ENCODE measurements at places on chromosomes 13 and 19. TPM values are rescaled to one million over a fixed set of nuclear protein-coding genes. Genes with fewer than 3 reads are reported as not detected.

- no peak for DNase-seq
Measured at GRCh38 chr19:55252760-55253663, 5.8 kb downstream of the PPP6R1 start.

GRCh38 chr13:100630555-100630954 lies 42.0 kb upstream of the GGACT start:
- no peak for DNase-seq

DNA sequence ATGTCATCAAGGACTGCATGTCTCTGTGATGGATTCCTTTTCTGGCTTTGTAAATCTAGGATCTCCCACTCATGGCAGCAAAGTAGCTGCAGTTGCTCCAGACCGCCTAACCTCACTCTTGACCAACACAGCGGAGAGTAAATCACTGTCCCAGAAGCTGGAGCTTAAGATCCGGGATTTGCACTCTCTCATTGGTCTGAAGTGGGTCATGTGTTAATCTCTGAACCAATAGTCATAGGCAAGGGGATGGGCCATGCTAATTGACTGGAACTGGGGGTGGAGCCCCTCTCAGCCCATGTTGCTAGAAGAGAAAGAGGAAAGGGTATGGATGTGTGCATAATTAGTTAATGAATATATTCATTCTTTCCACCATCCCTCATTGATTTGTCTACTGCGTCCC lies 34.0 kb downstream of the VAV1 start:
- DNase-seq, result no peak

DNA sequence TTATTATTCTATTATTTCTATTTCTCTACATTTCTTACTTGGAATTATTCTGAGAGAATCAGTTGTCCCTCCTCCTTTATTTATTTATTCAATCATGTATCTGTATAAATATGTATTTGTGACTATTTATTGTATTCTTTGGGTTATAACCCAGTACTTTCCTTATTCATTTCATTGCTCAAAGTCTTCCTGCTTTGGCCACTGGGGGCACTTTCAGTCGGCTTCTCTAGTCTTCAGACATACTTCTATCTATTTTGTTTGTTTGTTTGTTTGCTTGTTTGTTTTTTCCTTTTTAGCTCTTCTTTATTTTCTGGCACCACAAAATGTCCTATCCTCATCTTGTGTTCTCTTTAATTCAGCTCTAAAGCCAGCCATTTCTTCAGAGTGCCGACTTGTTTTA lies 260.4 kb downstream of the NALCN start:
- DNase-seq, result no peak

GRCh38 chr13:27956576-27957300 lies 12.4 kb downstream of the CDX2 start:
- no peak for DNase-seq

- DNase-seq, result no peak
Measured at GRCh38 chr19:44682807-44683206, 11.5 kb downstream of the CEACAM19 start.

DNA sequence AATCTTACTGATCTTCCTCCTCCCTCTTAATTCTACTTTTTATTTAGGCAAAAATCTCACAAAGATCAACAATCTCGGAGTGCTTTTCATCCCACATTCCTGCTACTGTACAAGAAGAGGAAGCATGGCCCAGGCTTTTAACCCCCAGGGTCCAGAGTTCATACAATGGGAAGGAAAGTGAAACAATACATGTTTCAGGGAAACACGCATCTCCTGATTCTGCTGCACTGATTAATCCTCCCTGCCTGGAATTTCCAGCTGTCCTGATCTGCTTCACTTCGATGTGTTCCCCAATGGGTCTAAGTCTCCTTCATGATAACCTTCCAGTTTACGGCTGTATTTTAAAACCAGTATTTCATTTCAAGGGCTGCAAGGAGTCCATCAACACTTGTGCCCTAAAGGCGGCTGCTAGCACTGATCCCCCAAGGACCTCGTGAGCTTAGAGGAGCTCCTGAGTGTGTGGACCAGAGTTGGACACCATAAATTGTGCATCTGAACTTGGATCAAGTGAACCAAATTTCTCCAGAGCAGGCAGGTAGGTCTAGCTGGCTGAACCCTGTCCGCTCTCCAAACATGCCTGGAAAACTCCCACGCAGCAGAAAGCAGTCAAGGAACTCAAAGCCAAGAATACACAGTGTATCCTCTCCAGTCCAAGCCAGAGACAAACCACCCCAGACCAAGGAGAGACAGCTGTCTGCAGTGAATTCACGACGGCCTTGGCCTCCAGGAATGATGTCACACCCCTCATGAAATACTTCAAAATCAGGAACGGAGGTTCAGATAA lies 44.3 kb downstream of the COL4A1 start:
- no peak for DNase-seq

- no peak for DNase-seq
Measured at GRCh38 chr13:42190529-42190928, 81.4 kb upstream of the AKAP11 start.

- DNase-seq, result no peak
Measured at GRCh38 chr19:7477758-7478157, 11.1 kb downstream of the PEX11G start.

GRCh38 chr13:98543378-98544103 lies 33.4 kb downstream of the STK24 start:
- DNase-seq, result no peak

DNA sequence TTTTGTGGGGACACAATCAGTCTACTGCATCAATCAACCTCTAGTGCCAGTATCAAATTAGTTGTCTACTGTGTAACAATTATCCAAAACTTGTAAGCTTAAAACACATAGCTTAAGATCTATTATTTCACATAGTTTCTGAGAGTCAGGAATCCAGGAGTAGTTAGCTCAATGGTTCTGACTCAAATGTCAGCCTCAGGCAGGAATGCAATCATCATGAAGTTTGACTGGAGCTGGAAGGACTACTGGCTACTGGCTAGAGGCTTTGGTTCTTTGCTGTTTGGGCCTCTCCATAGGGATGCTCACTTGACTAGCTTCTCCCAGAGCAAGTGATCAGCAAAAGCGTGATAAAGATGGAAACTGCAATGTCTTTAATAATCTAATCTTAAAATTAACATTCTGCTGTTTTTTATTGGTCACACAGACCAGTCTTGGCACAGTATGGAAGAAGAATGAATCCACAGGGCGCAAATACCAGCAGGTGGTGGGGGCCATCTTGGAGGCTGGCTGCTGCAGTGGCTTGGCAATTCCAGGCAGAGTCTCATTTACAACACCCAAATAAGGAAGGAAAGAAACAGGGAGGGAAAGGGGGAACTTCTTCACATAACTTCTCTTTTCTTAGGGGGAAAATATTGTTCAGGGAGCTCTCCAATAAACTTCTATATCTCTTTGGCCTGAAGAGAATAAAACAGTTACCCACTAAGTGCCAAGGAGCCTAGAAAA lies 15.7 kb downstream of the CAB39L start:
- no peak for DNase-seq

DNA sequence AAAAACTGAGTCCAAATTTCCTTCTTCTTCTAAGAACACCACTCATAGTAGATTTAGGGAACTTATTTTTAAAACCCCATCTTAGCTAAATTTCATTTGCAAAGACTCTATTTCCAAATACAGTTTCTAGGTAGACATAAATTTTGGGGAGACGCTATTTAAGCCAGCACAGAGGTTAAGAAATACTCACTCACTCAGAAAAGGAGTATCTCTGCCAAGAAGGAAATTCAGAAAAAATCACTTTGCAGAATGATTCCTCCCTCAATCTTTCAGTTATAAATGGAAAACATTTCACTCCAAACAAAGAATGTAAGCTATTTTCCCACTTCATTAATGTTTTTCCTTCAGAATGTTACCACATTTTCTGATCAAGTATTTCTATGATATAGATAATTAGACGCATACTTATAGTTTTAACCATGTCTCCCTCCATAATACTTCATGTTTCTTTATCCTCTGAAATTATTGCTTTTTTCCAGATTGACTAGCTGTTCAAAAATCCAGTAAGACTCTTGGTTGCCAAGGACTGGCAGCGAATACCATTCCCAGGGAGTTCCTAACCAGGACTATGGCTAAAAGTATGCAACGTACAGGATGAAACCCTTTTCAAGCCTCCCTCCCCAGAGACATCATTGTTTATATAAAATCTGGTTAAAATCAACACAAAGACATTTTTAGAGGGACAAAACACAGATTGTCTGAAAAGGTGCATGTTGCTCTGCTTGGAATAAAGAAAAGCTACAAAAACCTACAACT lies 52.5 kb upstream of the RXFP2 start:
- no peak for DNase-seq

DNA sequence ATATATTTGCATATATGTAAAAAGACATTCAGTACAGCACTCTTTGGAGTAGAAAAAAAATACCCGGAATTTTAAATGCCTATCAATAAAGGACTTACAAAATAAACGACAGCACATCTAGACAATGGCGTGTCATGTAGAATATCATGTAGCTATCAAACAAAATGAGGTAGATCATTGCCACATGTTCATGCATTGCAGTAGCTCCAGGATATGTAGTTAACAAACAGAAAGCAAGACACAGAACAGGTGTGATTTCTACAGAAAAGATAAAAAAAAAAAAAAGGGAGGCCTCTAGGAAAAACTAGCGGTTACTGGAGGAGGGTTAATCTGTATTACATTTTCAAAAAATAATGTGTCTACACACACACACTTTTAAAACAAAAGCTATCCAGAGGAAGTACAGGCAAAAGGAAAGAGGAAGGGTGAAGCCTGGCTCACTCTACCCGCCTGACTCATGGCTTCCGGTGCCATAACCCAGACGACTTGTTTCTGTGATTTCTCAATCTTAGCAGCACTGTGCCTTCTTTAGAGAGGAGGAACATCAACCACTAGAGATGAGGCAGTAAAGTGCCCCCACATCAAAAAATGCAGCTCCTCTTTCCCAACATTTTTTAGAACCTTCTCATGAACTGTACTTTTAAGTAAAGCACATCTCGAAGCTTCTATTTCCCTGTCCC lies 6.9 kb downstream of the KCTD12 start:
- DNase-seq, result no peak

DNA sequence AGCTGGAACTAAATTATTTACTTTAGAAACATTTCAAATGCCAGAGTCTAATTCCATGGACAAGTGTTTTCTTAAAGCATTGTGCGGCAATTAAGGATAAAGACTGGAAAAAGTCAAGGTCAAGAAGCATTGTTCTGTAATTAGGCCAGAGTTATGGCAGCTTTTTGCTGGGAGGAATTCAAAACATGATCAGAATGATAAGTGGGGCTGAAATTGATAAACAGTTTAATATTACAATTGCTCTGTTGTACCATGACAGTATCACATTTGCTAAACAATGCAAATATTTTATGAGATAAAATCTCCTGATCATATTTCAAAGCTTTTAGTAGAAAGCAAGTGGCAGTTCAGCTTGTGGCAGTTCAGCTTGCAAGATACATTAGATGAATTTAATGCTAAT lies 513.7 kb downstream of the GPC6 start:
- no peak for DNase-seq

- DNase-seq, result no peak
Measured at GRCh38 chr19:15107061-15108010, at the start of gene SYDE1. Gene SYDE1, plus strand, starts transcription at chr19:15107401. Its CDS starts 33 bp downstream, at chr19:15107434.

DNA sequence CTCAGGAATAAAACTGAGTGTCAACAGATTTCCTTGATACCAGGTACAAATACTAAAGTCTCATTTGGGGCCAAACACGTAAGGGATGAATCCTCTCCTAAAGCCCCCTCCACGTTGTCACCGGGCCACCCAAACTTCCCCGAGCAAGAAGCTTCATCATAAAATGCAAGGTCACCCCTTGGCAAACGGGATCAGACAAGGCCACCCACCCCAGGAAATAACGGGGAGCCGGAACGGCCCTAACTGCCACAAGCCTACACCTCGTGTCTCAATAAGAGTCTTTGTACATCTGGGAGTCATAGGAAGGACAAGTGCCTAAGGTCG lies 717 bp downstream of the EEF2 start:
- DNase-seq, result no peak

- DNase-seq, result no peak
Measured at GRCh38 chr13:24692561-24692960, 12.4 kb downstream of the ATP12A start.

The MUC16 gene
- polyA plus RNA-seq, result 0.16 TPM

The ZNF83 gene
- 57.4 TPM for polyA plus RNA-seq

The PTH2 gene
- not detected for polyA plus RNA-seq

The C3 gene
- 22.3 TPM for polyA plus RNA-seq

The NXNL1 gene
- polyA plus RNA-seq, result 0.28 TPM
